Panc1 (cell line): ENCODE measurements at places on chromosomes 6 and 20. TPM values are rescaled to one million over a fixed set of nuclear protein-coding genes. Genes with fewer than 3 reads are reported as not detected.
A peak's percentile ranks its signal among the peaks of the same experiment; 100 is the strongest.

Gene SLC22A2
- total RNA-seq, result not detected

Gene SAPCD1
- total RNA-seq, result 6.3 TPM

Gene ACTL10
- not detected for total RNA-seq

Gene HM13
- total RNA-seq, result 337 TPM

Gene CDSN
- total RNA-seq, result not detected

Gene RUNX2
- total RNA-seq, result 7.0 TPM

Gene SOBP
- total RNA-seq, result 9.0 TPM

Gene TOP1
- total RNA-seq, result 65.2 TPM

Gene BTN1A1
- total RNA-seq, result 0.10 TPM

Gene SNAP91
- total RNA-seq, result 0.95 TPM

GRCh38 chr6:113481910-113482309 is 375.2 kb upstream of the MARCKS start:
- no peak for DNase-seq

DNA sequence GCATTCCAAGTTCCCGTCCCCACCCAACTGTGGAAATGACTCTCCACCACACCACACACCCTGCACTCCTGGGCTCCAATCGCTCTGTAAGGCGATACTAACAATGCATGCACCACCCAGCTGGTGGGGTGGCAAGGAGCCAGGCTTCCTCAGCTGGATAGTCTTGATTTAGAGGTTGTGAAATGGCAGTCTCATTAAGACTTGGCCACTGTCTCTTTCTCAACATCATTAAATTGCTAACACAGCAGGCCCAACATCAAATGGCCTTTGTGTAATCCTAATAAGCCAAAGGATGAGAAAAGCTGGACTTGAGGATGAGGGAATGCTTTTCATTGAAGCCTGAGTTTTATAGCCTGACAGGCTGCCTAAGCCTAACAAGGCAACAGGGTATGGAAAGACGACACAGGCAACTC is 223.7 kb downstream of the GMDS start:
- no peak for DNase-seq

GRCh38 chr6:117269638-117270054 is 4.3 kb downstream of the VGLL2 start:
- DNase-seq, result no peak

DNA sequence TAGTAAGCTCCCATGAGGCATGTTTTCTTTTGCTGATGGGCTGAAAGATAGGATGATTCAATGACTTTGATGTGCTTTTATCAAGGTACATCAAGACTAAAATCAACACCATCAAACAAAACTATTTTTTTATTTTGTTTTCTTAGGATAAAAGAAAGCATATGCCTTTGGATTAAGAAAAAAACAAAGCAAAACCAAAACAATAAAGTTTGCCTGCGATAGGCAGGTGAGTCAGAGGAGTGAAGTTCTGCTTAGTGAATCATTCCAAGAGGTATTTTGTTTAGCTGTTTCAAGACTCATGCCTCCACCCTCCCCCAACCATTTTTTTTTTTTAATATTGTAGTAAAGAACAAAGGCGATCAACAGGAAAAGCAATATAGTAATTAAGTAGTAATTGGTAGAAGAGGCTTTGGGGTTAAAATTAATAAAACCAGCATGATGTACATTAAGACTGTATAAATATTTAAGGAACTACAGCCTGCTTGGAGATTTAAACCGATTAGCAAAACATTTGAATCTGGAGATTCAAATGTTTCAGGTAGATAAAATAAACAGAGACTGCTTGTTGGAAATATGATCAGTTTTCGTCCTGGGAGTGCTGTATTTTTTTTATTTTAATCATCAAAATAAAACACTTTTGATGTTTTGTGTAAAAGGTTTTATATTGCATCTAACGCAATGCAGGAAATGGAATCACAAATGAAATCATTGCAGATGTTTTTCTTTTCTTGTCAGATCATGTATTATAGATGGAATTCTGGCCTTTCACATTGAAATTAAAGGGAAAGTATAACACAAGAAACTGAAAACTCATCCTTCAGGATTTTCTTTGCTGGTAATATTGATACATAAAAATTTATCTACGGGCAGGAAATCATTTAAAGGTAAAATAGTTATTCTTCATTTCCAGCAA is 482.3 kb upstream of the MANEA start:
- peak; percentile 48 for DNase-seq

GRCh38 chr20:62719250-62719935 is 10.8 kb downstream of the NTSR1 start:
- no peak for DNase-seq

GRCh38 chr6:109381061-109381746 is 1.1 kb downstream of the CD164 start:
- no peak for DNase-seq

- no peak for DNase-seq
These were observed 228.6 kb downstream of the KCNQ5 start for GRCh38 chr6:72850469-72850868.

GRCh38 chr20:62045529-62046285 is 20.0 kb downstream of the TAF4 start:
- no peak for DNase-seq

GRCh38 chr20:36385503-36385902 is 79.4 kb downstream of the DLGAP4 start:
- no peak for DNase-seq

DNA sequence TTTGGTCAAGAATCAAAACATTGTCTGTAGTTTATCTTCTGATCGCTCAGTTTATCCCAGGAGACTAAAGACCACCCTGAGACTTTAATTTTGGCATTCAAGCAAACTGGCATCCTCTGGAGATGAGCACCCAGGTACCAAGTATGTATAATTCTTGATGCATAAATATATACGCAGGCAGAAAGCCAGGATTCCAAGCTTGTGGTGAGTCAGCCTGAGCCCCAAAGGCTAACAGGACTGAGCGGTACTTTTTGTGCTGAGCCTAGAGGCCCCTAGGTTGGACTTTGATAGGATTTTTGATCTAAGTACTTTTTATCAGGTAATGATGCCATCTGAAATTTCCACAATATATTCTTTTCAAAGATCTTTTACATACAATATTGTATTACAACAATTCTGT is 301.3 kb downstream of the TFAP2B start:
- no peak for DNase-seq

- no peak for DNase-seq
These were observed 54.7 kb downstream of the MOCS1 start for GRCh38 chr6:39879535-39879934.

GRCh38 chr20:15374682-15375081 is 1037.3 kb upstream of the FLRT3 start:
- no peak for DNase-seq

- DNase-seq, result no peak
These were observed 99.9 kb downstream of the TCP11 start for GRCh38 chr6:35041086-35041861.

DNA sequence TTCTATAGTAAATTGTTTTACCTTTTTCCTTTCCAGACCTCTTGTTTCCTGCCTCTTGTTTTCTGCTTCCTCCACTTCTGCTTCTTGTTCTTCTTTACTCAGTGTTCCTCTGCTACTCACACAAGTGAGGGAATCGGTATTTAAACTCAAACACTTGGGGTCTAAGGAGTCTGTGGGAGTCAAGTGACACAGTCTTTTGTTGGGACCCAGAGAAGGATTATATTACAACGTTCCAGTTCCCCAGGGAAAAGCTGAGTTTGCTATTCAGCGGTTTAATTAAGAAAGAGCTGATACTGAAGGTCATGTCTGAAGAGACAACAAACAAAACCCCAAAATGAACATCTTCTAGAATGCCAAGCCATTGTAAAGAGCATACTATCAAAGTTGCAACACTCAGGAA is 107.8 kb upstream of the CITED2 start:
- DNase-seq, result no peak

GRCh38 chr20:63618291-63618980 is 8.5 kb downstream of the GMEB2 start:
- no peak for DNase-seq

- no peak for DNase-seq
These were observed 348.9 kb downstream of the NRN1 start for GRCh38 chr6:5657684-5658430.

DNA sequence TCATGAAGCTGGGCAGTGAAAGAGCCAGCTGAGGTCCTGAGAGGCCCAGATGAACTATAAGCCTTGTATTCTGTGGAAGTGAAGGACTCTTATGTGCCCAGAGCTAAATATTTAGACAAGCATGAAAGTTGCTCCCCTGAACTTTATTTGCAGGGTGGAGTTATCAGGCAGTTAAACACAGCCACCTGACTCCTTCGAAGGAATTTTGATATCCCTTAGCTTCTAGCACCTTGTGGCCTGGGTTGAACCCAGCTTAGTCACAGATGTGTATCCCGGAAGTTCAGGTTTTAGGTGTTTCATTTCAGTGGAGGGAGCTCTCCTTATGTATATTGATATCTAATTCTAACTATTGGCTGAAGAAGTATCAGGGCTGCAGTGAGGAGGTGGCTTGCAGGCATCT is 20.4 kb downstream of the NR2E1 start:
- no peak for DNase-seq

GRCh38 chr6:127533011-127533410 is 13.9 kb upstream of the MTCL3 start:
- no peak for DNase-seq

- DNase-seq, result no peak
These were observed 737.8 kb upstream of the NRSN1 start for GRCh38 chr6:23388086-23388783.

DNA sequence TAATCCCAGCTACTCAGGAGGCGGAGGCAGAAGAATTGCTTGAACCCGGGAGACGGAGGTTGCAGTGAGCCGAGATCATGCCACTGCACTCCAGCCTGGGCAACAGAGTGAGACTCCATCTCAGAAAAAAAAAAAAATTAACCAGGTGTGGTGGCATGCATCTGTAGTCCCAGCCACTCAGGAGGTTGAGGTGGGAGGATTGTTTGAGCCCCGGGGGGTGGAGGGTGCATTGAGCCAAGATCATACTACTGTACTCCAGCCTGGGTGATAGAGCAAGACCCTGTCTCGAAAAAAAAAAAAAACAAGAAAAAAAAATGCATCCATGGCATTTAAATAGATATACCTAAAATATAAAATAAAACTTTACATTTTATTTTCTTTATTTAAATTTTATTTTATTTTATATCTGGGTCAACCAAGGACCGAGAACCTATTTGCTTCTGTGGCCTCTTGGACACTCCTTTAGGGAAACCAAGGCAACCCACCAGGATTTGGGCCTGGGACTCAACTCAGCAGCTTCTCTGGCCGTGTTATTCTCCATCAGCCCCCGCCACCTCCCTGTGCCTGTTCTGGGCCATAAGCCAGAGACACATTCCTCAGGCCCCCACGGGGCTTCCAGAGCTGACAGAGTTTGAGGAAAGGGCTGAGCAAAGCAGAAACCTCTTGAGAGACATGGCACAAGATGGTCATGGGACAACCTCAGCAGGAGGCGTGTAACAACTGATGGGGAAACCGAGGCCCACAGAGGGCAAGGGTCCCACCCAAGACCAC is 6.2 kb downstream of the SNTA1 start:
- no peak for DNase-seq

- no peak for DNase-seq
These were observed 147.5 kb upstream of the TCF21 start for GRCh38 chr6:133741375-133741861.

DNA sequence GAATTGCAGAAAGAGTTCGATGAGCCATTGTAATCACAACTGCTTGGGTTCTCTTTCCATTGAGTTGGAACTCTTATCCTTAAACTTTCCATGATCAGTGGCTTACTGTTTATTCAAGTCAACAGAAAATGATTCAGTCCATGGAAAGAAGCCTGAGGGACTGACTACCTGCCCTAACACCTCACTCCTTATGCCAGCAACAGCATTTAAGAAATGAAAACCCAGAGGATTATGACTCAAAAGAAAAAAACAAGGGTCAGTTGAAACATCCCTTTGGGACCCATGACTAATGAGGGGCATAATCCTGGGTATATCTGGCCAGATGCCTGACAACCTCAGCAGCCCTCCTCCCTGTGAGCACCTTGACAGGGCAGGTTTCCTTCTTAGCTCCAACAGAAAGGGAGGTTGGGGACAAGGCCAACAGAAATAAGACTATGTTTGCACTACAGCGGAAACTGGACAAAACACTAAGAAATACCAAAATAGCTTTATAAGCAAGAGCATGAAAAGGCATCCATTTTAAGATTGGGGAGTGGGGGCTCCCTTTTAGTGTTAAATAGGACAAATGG is 106.7 kb downstream of the MAP3K5 start:
- no peak for DNase-seq

GRCh38 chr6:69555088-69555638 is 241.6 kb downstream of the LMBRD1 start:
- no peak for DNase-seq

- DNase-seq, result no peak
These were observed 63.5 kb upstream of the TMEM30A start for GRCh38 chr6:75347898-75348610.

DNA sequence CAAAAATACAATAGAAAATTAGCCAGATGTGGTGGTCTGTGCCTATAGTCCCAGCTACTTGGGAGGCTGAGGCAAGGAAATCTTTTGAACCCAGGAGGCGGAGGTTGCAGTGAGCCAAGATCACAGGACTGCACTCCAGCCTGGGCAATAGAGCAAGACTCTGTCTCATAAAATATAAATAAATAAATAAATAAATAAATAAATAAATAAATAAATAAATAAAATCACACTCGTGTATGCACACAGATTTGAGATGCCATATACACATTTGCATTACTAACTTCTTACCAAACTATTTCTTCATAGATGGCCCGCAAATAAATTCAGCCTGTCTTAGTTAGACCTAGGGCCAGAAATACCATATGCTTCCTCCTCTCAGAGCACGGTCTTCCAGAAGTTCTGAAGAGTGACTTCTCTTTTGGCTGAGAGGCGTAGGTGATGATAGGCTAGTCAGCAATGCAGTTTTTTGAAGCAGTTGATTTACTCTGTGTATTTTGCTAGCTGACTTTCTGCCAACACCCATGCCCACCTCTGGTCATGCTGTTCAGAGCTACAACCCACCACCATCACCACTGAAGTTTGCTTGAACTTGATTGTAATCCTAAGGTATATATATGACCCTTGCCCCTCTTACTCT is 150.1 kb downstream of the SASH1 start:
- DNase-seq, result no peak
